ENCODE measurements at places on chromosomes 5 and 9.

DNA sequence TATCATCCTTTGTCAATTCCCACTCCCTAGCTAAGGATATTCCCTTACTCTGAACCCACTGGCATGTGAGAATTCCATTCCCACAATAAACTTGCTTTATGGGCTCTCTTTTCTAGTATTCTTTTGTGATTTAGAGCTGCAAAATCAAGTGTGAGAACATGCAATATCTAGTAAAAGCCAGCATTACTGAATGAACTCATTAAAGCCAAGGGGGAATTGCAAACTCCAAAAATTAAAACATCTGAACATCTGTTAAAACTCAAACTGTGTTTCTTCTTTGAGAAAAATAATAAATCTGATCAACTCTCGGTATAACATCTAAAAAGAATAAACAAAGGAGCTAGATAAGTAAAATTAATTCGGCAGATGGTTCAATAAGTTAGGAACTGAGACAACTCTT, 53.1 kb upstream of the MPDZ start:
- no peak for DNase-seq

GRCh38 chr9:122988920-122989621, 44.4 kb upstream of the GPR21 start:
- no peak for DNase-seq

- DNase-seq = no peak
Observed at GRCh38 chr5:172395483-172395882, 58.8 kb downstream of the SH3PXD2B start.

DNA sequence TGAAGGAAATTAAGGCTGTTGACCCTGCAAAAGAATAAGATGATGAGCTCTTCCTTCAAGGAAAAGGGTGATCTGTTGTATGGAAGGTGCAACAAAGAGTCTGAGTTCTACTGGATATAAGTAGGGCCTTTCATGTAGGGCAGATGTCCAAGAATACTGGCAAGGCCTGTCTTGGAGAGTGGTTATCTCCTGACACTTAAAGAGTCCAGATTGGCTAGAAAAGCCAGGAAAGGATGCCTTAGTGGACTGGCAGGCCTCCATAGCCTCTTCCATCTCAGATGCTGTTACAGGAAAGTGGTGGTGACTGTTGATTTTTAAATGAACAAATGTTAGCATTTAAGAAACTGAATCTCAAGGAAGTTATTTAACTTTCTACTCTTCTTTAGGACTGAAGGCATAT, 396.2 kb downstream of the RAB3C start:
- no peak for DNase-seq

DNA sequence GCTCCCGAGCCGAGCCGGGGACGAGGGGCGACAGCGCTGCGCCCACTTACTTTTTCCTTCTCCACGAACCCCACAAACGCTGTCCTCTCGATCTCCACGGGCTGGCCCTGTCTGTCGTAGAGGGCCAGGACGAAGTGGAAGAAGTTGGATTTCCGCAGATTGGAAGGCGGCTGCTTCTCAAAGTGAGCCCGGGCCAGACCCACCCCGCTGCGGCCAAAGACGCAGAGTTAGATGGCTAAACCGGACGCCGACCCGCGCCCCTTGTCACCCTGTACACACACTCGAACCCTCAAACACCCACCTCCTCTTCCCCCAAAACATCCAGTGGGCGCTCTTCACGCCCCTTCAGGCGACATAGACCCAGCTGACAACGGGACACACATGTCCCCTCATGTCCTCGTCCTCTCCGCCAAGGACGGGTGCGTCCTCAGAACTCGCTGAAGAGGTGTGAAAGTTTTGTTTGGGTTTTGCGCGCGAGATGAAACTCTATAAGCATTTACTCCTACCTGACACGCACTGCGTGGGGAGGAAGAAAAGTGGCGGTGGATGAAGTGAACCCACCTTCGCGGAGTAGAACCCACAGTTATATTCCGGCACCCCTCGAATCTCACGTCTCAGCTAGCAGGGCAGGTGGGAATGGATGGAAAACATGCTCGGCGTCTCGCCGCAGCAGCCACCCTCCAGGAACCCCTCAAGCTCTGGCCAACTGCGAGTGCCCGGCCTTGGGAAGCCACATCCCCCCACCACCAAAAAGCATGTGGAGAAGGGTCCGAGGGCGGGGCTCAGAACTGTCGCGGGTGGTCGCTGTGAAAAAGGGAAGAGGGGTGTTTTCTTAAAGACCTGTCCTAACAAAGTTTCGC, 2.6 kb downstream of the EBF1 start:
- DNase-seq = no peak

DNA sequence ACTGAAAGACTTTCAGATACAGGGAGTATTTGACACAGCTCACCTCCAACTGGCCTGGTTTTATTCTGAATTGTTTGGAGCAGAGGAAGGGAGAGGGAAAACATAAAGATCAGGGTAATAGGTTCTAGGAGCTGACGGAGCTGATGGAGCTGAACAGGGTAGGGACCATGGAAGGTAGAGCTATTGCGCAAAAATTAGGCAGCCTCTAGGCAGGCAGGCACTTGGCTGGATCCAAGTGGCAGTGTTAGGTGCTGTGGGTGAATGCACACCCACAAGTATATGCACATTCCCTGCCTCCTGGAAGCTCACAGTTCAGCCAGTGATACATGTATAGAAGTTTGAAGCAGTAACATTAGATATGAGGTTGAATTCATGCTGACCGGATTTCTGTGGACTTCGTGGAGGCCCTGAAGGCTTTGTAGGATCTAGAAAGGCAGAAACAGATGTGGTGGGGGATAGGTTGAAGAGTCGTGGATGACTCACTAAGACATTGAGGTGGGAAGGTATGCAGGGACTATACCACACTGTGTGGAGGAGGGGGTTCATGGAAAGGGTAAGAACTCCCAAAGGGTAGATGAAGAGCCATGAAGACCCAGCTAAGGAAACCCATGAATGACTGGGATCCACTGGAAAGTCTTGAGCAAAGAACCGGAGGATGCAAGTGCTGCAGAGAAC, 50.8 kb downstream of the WWC1 start:
- DNase-seq = no peak

All from globus pallidus (tissue), 1 donor.